ENCODE measurements at places on chromosomes 12 and 14.

- no peak for DNase-seq
Measured at GRCh38 chr14:74507840-74508239, 14.3 kb downstream of the ISCA2 start.

- no peak for DNase-seq
Measured at GRCh38 chr14:105135700-105136395, 32.7 kb downstream of the JAG2 start.

DNA sequence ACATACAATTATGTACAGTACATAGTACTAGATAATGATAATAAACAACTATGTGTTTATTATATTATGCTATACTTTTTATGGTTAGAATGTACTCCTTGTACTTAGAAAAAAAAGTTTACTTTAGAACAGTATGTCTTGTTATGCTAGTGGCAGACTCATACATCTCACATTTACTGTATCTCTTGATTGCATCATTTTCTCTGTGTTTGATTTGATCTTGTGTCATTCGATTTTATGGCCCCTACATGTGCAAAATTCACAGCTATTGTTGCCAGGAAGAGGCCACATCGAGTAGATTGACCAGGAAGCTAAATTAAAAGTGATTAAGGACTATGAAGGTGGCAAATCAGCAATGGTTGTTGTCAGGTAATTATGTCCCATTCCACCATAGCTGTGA is 153.0 kb downstream of the PCNX1 start:
- DNase-seq, result no peak

- DNase-seq, result no peak
Measured at GRCh38 chr12:54222609-54223008, 33.8 kb upstream of the SMUG1 start.

GRCh38 chr14:93706360-93706955 is 81.8 kb downstream of the PRIMA1 start:
- no peak for DNase-seq

GRCh38 chr12:57182918-57183575 is 33.5 kb upstream of the NXPH4 start:
- peak; percentile 87 for DNase-seq

DNA sequence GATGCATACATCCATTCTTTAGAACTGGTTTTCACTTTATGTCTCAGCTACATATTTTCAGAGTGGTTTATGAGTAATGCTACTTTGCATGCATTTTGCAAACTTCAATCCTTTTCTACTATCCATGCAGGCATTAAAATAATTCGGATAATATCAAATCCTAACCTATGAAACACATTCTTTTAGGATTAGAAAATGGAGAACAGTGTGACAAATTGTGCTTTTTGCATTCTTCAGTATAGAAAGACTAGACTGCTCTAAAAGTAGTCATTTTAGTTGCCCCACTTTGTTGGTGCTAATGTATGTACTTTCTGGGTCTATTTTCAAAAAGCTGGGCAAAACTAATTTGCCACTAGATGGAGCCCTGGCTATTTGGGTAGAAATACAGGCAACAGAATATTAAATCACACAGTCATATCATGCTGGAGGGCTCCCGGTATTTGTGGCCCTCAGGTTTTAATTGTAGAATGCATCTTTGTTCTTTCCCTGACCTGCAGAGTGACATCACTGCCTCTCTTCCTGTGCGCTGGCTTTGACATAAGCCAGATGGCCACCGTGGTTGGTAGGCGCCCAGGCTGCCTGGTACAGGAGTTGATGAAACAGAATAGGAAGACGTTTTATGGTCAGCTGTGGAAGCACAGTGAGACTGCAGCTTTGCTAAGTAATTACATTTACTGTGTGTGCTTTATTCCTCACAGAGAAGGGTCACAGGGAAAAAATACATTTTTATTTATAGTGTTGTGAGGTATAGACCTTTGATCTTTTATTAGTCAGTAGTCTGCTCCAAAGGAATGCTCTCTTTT is 28.1 kb downstream of the MSRB3 start:
- peak; percentile 32 for DNase-seq

DNA sequence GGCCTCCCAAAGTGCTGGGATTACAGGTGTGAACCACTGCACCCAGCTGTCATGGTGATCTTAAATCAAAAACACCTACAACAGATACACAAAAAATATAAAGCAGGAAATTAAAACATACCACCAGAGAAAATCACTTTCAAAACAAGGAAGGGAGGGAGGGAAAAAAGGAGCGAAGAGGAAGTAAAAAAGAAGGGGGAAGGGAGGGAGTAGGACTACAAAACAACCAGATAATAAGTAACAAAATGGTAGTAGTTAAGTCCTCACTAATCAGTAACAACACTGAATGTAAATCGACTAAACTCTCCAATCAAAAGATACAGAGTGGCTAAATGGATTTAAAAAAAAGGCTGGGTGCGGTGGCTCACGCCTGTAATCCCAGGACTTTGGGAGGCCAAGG is 89.0 kb downstream of the SH2B3 start:
- no peak for DNase-seq

DNA sequence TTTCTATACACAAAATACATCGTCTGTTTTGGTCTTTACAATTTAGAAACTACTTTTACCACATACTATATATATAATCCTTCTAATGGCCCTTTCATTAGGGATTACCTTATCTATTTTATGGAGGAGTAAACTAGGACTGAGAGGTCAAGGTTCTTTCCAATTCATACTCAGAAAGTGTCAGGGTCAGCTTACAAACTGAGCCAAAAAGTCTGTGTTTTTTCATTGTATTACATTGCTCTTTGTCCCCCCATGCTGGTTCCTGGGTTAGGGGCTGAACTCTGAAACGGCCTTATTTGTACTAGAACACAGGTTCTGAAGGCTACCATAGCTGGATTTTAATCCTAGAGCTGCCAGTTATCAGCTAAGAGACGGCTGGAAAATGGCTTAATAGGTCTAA is 368.1 kb downstream of the GRIN2B start:
- DNase-seq, result no peak

DNA sequence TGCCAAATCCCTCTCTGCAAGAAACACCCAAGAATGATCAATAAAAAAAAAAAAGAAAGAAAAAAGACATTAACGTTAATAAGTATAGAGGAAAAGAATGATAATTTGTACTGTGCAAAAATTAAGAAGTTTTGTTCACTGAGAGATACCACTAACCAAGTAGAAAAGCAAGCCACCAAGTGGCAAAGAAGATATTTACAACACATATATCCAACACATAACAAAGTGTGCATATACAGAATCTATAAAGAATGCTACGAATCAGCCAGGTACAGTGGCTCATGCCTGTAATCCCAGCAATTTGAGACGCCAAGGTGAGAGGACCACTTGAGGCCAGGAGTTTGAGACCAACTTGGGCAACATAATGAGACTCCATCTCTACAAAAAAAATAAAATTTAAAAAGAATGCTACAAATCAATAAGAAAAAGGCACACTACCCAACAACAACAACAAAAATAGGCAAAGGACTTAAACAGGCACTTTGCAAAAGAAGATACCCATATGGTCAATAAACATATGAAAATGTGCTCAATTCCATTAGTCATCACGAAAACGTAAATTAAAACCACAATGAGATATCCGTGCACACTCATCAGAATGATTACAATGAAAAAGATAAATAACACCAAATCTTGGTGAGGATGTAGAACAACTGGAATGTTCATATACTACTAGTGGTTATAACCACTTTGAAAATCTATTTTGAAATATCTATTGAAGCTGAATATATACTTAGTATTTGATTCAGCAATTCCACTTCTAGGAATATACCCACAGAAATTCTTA is 19.8 kb downstream of the GALNT4 start:
- DNase-seq, result no peak

- peak; percentile 96 for DNase-seq
Measured at GRCh38 chr14:60247994-60248696, 876 bp upstream of the PPM1A start.

GRCh38 chr12:82793751-82794281 is 107.1 kb downstream of the TMTC2 start:
- DNase-seq, result peak; percentile 97

DNA sequence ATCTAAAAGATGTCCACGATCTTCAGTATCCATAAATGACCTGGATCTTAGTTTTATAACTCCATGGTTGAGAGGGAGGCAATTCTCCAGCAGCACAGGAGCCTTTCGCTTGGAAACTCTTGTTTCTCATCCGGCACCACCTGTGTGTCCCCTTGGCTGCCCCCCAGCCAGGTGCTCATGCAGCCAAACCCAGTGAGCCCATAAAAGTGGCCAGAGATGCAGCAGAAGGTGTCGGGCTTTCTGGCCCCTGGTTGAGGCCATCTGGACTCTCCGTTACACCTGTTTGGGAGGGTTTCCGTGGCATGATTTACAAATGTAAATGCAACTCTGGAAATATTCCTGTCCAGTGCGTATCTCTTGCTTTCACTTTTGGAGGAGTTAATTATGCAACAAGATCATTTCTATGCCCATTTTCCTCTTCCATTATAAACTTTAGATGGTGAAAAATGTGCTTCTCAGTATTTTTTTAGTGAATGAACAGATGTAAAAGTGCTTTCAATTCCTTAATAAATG is 291.1 kb downstream of the DIO2 start:
- DNase-seq, result no peak

DNA sequence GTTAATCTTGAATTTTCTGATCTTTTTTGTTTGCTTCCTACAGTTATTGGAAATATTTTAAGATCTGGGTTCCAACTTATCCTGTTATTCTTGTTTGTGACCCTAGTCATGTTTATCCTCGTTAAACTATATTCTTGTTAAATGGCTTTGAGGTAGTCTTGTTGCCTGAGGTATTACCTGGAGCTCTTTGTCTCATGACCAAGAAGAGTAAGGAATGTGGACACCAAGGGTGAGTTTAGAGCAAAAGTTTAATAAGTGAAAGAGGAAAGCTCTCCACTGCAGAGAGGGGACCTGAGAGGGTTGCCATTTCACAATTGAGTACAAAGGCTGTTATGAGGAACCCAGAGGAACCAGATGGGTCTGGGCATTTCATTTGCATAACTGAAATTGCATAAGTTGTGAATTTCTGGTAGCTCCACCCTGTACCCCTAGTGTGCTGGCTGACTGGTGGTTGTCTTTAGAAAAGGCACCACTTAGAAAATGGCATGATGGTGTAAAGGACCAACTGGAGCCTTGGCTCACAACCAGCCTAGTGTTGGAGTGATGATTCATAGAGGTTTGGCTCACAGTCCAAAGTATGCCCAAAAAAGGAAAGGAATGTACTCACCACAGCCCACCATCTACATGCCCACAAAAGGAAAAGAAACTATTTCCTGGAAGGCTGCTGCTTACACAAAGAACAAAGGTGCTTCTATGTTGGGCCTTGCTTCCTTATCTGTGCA is 36.7 kb upstream of the RESF1 start:
- peak; percentile 51 for DNase-seq

DNA sequence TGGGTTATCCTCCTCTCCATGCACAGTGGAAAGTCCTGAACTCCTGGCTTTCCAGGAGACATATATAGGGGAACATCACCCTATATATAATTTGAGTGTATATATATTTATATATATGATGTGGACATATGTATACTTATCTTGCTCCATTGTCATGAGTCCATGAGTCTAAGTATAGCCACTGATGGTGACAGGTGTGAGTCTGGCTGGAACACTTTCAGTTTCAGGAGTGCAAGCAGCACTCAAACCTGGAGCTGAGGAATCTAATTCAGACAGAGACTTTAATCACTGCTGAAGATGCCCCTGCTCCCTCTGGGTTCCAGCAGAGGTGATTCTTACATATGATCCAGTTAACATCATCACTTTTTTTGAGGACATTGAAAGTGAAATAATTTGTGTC is 4.4 kb downstream of the SSTR1 start:
- DNase-seq, result peak; percentile 21

DNA sequence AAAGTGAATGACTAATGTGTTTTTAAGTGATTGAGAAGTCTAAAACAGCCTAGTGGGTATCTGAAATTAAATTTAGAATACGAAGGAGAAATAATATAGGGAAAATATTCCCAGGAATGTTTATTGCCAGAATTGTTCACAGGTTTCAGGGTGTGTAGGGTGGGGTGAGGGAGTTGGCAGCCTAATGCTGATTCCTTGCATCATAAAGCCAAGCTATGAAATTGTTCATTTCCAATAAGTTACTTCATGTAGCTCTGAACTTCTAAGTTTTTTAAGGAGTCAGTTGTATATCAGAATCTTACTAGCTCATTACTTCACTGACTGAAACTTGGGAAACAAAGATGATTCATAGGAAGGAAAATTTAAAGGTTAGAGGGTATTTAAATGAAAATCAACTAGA is 56.4 kb downstream of the RAB35 start:
- no peak for DNase-seq

- DNase-seq, result no peak
Measured at GRCh38 chr12:42968426-42968825, 378.9 kb upstream of the PRICKLE1 start.

- DNase-seq, result peak; percentile 61
Measured at GRCh38 chr14:36748610-36749213, 87.1 kb downstream of the PAX9 start.

DNA sequence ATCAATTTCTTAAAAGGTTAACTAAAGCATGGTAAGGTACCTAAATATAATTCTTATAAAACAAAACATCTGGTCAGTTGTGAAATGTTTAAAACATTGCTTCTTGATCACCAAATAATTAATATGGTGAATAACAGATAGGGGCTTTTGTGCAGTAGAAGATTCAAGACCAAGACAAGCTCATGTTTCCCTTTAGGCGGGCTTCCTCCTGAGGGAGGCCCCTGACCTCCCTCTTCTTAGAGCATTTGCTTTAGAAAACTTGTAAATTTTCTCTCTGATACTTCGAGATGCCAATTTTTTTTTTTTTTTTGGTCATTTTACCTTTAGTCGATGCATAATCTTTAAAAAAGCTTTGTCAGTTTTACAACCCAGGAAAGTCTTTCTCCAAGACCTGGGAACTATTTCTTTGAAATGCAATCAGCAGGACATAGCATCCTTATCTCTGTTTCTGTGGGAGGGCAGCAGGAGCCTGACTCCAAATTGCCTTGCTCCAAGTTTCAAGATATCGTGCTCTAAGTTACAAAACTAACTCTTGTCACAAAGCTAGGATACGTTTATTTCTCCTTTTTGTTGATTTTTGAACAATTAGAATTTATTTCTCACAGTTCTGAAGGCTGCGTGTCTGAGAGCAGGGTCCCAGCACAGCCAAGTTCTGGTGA is 66.6 kb upstream of the BICD1 start:
- no peak for DNase-seq

GRCh38 chr14:77559381-77559780 is 57.1 kb downstream of the SPTLC2 start:
- no peak for DNase-seq

GRCh38 chr14:37991027-37991426 is 216.7 kb upstream of the SSTR1 start:
- no peak for DNase-seq

GRCh38 chr12:6647083-6647604 is at the start of gene ACRBP:
Gene ACRBP (minus strand): TSS chr12:6647432. CDS start chr12:6647366, 66 bp downstream.
- no peak for DNase-seq

DNA sequence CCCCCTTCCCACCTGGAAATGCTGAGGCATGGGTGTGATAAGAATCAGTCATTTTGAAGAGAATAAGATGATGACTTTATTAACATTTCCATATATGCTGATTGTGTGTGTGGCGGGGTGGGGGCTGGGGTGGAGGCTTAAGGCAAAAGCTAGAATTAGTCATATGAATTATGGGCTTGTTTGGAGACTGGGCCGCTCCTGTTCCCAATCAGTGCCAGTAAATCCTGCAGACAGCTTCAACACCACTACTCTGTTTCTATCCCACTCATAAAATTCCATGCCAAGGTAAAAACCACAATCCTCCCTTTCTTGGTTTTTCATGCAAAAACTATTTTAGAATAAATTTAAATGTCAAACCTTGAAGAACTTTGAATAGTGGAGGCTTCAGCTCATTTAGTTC is 29.9 kb upstream of the SLC38A2 start:
- no peak for DNase-seq

Data from NCI-H69 (cell line).